Activated T-helper 2 cell treated with anti-CD3 and anti-CD28 coated beads, Interferon-gamma antibody, Interleukin-2, Interleukin-4, amounts not matched to agents 10 μg/mL and 5 μg/mL and 100 μg/mL, durations not matched to agents 14 hours and 24 hours and 36 hours (primary cell): ENCODE measurements at places on chromosomes 12 and 14.

DNA sequence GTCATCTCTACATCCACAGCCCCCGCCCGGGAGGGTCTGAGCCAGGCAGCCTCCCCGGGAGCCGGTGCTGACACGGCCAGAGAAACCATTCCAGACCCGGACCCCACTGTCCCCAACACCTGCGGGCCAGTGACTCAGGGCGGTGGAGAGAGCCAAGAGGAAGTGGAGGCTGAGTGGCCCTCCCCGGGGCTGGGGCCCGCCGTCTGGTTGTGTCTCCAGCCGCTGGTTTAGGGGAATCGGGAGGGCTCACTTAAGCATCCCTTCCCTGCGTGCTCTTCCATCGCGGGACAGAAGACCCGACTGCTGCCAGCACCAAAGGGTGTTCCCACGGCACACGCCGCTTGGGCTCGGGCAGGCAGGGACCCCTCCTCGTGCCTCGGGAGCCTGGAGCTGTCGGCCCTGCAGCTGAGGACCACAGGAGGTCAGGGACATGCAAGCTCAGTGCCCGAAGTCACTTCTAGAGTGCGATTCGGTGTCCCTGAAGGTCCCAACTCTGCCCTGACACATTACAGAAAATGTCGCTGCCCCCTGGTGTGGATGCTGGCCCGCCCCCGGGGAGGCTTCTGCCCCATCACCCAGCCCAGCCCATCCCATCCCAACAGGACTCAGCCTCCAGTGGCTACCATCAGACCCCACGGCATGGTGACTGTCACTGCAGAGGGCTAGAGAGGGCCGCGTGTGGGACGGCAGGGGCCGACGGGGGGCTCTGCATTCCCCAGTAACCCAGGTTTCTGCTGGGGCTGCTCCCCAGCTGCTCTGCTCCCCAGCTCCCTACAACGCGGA lies 50.8 kb downstream of the GALNT9 start:
- H3K4me3 ChIP-seq, result no peak overlapping the region
- no peaks in the 10 kb centered on the region for H3K27me3 ChIP-seq
- no peak for DNase-seq
- no peak overlapping the region for H3K27ac ChIP-seq
- no peaks in the 10 kb centered on the region for H3K4me1 ChIP-seq

DNA sequence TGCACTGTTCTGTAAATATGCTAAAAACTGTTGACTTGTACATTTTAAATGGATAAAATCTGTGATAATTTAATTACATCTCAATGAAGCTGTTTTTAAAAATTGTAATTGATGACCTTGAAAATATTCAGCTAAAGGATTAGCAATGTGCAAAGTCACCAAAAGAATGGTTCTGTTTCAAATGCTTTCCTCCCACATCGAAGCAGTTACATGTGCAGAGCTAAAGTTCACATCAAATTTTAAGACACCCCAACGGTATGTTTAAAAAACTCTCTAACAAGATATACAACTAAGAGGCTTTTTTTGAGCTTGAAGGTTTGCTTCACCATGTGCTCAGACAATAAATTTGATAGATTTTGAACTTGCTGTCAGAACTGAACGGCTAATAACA lies 114.6 kb upstream of the KRAS start:
- peaks cover 4% of the 10 kb centered on the region for H3K27me3 ChIP-seq
- H3K4me3 ChIP-seq, result peak overlapping the region; percentile 33
- peaks cover 5% of the 10 kb centered on the region for H3K36me3 ChIP-seq
- H3K4me1 ChIP-seq, result peaks cover 33% of the 10 kb centered on the region

GRCh38 chr12:102759466-102759865 lies 157.6 kb downstream of the PAH start:
- no peaks in the 10 kb centered on the region for H3K27me3 ChIP-seq
- H3K4me1 ChIP-seq, result no peaks in the 10 kb centered on the region
- no peak overlapping the region for H3K4me3 ChIP-seq
- no peaks in the 10 kb centered on the region for H3K36me3 ChIP-seq
- no peak overlapping the region for H3K27ac ChIP-seq

GRCh38 chr14:79704041-79704807 lies 507.1 kb downstream of the DIO2 start:
- H3K4me3 ChIP-seq, result no peak overlapping the region
- no peak for DNase-seq
- H3K4me1 ChIP-seq, result no peaks in the 10 kb centered on the region
- H3K27ac ChIP-seq, result no peak overlapping the region
- no peaks in the 10 kb centered on the region for H3K36me3 ChIP-seq

- H3K27ac ChIP-seq, result no peak overlapping the region
- H3K4me3 ChIP-seq, result no peak overlapping the region
- H3K27me3 ChIP-seq, result peaks cover 27% of the 10 kb centered on the region
- H3K4me1 ChIP-seq, result peaks cover 3% of the 10 kb centered on the region
Observed at GRCh38 chr14:44914849-44915248, 46.9 kb downstream of the KLHL28 start.

GRCh38 chr12:94622475-94622874 lies 27.9 kb downstream of the TMCC3 start:
- H3K4me1 ChIP-seq, result peaks cover 16% of the 10 kb centered on the region
- H3K27ac ChIP-seq, result no peak overlapping the region
- peaks cover 2% of the 10 kb centered on the region for H3K27me3 ChIP-seq
- no peak for DNase-seq

DNA sequence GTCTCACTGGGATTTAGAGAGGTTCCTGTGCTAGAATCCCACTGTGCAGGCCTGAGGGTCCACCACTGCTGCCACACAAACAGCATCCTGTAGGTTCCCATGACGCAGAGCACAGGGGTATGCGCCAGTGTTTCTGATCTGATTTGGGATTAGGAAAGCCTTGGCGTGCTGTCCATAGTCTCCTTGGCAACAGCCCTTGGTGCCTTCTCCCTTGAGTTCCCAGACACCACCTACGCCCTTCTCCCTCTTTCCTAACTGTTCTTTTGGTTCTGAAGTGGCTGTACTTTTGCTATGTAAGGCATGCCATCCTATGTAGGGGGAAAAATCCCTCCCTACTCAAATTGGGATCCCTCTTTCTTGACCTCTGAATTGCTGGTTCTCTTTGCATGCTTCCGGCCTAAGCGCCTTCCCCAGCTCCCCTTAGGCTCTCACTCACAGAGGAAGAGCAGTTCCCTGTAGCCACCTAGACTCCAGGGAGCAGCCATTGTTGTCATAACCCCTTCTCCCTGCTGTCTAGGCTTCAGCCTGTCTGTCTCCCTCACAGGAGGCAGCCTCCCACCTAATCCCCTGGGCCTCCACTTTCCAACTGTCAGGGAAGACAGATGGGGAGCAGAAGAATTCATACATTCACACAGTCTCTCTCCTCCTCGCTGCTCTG lies 14.8 kb upstream of the RIC8B start:
- H3K4me3 ChIP-seq, result peak overlapping the region; percentile 11
- peak overlapping the region; percentile 16 for H3K27ac ChIP-seq
- H3K36me3 ChIP-seq, result no peaks in the 10 kb centered on the region
- peaks cover 10% of the 10 kb centered on the region for H3K4me1 ChIP-seq
- no peak for DNase-seq
- H3K27me3 ChIP-seq, result no peaks in the 10 kb centered on the region

GRCh38 chr14:79663453-79663852 lies 547.9 kb downstream of the DIO2 start:
- DNase-seq, result no peak
- no peak overlapping the region for H3K4me3 ChIP-seq
- no peak overlapping the region for H3K27ac ChIP-seq
- H3K27me3 ChIP-seq, result no peaks in the 10 kb centered on the region
- H3K4me1 ChIP-seq, result no peaks in the 10 kb centered on the region
- no peaks in the 10 kb centered on the region for H3K36me3 ChIP-seq

DNA sequence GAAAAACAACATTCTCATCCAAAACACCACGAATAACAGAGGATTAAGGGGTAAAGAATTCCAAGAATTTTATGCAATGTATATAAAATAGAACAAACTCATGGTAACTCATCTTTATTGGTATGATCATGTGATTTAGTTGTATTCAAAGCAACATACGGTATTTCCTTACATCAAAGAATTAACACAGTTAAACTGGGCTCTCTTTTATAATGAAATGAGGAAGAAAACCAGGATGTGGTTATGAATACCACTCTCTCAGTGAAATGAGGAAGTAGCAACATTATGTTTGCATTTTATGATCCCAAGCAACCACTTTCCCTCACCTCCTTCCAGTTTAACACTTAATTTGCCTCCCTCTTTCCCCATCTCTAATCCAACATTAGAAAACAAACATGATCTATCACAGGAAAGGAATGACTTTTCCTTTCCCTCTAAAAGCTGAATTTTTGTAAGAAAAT lies 22.9 kb downstream of the SPTLC2 start:
- DNase-seq, result no peak
- H3K4me3 ChIP-seq, result peak overlapping the region; percentile 55
- no peaks in the 10 kb centered on the region for H3K27me3 ChIP-seq
- H3K27ac ChIP-seq, result peak overlapping the region; percentile 72
- H3K4me1 ChIP-seq, result peaks cover 51% of the 10 kb centered on the region
